Fibroblast of skin of scalp (primary cell): ENCODE measurements at places on chromosomes 6 and 20.

DNA sequence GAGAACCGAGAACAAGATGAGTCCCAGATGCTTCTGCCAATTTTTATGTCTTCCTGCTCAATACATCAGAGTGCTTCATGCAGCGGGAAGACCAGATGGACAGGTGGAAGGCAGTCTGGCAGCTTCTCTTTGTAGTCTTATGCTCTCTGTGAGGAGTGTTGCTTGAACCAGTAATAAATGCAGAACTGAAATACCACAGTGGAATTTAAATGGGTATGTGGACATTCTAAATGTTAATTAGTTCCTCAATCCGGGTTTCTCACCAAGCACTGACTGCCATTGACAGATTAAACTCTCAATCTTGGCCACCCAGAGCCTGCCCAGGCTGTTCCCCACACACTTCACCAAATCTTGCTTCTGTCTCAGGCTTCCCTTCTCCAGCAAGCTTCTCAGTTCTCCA is 695.5 kb upstream of the CHD6 start:
- no peak for DNase-seq

GRCh38 chr6:88910922-88911778 is 52.3 kb downstream of the RNGTT start:
- DNase-seq, result no peak

- DNase-seq, result peak; percentile 56
Observed at GRCh38 chr6:20610636-20611370, 76.5 kb downstream of the CDKAL1 start.

DNA sequence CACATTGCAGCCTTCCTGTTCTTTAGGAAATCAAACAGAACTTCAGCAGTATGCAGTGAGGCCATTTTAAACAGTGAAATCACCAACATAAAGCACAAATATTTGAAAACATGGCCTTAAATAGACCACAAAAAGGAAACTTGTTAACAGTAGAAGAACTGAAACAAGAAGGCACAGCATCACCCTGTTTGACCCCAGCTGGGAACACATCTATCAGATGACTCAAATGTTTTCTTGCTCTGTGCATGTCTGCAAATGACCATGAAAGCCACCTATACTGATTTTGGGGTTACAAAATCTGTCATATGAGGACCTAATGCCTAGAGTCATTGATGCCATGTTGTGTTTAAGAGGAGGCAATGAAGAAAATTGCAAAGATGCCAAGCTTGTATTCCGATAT is 123.8 kb upstream of the ADGRF1 start:
- DNase-seq, result peak; percentile 23

- DNase-seq, result no peak
Observed at GRCh38 chr20:47428164-47428563, 71.7 kb upstream of the ZMYND8 start.

DNA sequence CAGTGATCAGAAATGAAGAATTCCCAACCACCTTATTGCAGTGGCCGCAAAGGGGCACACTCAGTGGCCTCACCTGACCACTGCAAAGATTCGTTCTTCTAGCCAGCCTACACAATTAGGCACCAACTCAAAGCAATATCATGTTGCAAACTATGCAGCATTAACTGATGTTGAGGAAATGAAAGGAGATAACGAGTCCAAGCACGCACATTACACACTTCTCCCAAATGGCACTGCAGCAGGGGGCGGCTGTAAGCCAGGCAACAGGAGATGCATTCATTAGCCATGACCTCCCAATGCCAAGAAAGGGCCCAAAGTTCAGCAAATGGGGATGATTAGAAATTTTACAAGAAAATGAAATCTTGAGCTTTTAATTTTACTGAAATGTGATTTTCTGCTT is 39.3 kb downstream of the ATXN1 start:
- DNase-seq, result no peak

DNA sequence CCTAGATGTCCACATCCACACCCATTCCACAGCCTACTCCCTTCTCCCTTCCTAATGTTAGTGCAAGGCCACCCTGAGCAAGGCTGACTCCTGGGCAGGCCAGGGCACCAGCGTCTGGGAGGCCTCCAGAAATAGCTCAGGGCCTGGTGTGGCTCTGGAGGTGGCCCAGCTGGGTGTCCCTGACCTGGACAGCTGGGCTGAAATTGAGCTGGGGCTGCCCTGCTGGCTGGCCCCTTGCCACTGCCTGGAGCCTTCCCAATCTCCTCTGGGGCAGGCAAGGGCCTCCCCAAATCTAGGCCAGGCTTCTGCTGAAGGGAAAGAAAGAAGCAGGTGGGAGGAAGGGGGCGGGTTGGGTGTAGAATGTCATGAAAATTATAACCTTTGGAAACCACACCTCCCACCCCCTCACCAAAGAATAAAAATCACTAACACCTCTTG is 2.1 kb downstream of the FAM110A start:
- no peak for DNase-seq

- peak; percentile 29 for DNase-seq
Observed at GRCh38 chr6:72218125-72218524, 331.8 kb downstream of the RIMS1 start.

GRCh38 chr6:150394899-150395295 is 26.1 kb downstream of the IYD start:
- DNase-seq, result no peak

DNA sequence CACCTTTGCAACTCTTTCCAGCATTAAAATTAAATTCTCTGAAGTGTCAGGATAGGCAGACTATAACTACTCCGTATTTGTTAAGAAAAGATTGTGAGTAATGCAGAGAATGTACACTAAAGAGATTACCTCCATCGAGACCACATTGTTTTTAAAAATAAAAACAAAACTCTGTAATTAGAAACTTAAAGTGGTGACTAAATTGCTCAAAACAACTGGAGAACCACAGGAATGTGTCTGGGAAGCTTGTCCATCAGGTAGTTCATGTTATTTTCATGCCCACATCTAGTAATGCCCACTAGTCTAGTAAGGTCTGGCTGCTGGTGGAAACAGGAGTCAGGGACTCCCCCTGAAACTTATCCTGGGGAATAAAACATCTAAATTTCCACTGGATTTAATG is 103.0 kb upstream of the FOXQ1 start:
- no peak for DNase-seq

- no peak for DNase-seq
Observed at GRCh38 chr6:13373488-13373886, 45.1 kb upstream of the TBC1D7 start.

DNA sequence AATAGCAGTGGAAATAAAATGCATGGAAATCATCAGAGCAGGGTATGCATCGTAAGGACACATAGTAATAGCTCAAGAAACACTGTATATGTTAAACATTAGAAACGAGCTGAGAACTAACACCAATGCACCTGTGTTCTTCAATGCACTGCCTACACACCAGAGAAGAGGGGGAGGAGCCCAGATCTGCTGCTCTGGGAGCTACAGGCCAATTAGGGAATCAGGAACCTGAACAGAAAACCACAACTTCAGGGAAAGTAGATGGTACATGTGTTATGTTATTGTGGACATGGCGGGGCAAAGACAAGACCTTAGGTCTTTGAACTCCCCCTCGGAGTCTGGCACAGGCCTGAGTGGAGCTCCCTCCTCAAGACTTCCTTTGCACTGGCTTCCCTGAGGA is 39.7 kb downstream of the RIPOR3 start:
- DNase-seq, result no peak

DNA sequence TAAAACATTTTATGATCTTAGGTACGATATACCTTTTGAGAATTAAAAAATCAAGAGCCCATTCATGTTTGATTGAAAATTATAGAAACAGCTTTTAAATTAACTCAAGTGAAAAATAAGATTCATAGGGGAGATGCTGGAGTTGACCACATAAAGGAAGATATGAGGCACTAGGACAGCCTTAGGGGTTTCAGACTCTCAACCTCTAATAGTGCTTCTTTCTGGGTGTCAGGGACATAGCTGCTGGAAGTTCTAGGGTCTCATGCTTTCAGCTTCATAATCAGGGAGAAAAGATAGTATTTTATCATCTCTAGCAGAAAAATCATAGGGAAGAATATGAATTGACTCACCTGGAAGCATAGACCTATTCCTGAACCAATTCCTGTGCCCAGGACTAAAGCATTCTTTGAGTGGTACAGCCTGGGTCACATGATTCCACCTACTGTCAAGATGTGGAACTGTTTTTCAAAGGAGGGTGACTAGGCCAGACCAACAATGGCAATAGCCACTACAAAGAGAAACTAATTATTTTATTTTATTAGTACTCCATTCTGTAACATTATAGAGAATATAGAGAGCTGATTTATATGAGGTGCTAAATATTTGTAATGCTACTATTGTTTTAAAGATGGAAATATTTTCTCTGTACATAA is 27.8 kb upstream of the CENPW start:
- DNase-seq, result peak; percentile 4

DNA sequence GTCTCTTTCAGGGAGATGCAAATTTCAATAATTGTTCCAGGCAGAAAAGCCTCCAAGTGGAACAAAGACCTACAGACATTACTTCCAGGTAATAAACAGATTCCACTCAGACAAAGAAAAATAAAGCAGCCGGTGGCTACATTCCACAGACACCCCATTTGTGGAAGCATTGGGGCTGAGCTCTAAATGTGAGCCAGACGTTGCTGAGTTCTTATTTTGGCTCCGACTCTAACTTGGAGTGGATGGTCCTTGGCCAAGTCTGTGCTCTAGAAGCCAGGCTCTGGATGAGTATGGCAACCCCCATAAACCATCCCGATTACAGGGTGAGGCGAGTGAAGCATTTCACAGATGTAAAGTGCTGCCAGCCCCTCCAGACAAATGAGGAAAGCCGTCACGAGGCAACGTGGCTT is 6.6 kb downstream of the TRAM2 start:
- peak; percentile 54 for DNase-seq

GRCh38 chr20:20712004-20712473 is 405 bp downstream of the RALGAPA2 start:
- no peak for DNase-seq

GRCh38 chr6:42010185-42010891 is 40.0 kb upstream of the TAF8 start:
- DNase-seq, result no peak

- DNase-seq, result no peak
Observed at GRCh38 chr6:67863346-67863745, 771.7 kb upstream of the ADGRB3 start.

GRCh38 chr20:10059006-10059405 is 24.2 kb downstream of the ANKEF1 start:
- DNase-seq, result no peak

DNA sequence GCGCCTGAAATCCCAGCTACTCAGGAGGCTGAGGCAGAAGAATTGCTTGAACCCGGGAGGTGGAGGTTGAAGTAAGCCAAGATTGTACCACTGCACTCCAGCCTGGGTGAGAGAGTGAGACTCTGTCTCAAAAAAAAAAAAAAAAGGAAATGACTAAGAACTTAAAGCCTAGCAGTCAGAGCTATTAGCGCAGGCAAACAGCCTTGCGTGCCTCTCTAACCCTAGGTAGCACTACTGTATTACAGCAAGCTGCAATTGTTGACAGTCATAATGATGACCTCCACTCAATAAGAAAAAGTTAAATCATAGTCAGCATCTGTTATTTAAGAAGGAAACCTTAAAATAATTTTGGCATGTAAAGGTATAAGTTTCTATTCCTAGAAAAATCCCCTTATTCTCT is 14.4 kb downstream of the GSS start:
- DNase-seq, result no peak

GRCh38 chr6:30066082-30066481 is 916 bp upstream of the PPP1R11 start:
- no peak for DNase-seq

DNA sequence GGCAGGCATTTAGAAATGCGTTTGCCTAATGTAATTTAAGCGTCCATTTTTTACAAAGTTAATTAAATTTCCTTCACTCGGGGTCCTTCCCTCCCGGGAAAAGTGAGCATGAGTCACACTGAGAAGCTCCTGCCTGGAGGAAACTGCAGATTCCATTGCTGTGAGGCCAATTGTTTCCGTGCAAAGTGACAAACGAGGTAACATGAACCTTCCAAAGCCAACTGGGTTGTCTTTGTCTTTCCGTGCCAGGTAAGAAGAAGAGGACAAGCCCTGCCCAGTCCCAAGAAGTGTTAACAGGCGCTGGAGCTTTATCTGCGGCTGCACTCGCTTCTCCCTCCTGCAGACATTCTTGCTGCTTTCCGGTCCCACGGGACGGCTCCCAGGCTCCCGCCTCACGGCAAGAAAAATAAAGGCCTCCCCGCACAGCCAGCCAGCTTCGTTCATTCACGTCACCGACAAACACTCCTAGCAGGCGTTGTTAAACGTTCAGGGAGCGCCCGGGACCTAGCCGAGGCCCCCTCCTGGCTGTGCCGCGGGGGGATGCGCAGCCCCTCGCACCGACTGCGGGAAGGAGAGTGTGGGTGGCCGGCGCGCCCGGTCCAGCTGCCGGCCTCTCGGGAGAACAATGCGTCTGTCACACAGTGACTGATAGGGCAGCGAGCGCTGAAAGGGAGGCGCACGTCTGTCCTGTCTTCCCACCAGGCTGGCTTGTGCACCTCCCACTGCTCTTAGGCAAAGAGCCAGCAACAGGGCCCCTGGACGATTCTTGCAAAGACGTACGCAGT is 61.5 kb upstream of the HDDC2 start:
- DNase-seq, result peak; percentile 80

GRCh38 chr6:111610548-111611172 is 5.0 kb upstream of the TRAF3IP2 start:
- no peak for DNase-seq

DNA sequence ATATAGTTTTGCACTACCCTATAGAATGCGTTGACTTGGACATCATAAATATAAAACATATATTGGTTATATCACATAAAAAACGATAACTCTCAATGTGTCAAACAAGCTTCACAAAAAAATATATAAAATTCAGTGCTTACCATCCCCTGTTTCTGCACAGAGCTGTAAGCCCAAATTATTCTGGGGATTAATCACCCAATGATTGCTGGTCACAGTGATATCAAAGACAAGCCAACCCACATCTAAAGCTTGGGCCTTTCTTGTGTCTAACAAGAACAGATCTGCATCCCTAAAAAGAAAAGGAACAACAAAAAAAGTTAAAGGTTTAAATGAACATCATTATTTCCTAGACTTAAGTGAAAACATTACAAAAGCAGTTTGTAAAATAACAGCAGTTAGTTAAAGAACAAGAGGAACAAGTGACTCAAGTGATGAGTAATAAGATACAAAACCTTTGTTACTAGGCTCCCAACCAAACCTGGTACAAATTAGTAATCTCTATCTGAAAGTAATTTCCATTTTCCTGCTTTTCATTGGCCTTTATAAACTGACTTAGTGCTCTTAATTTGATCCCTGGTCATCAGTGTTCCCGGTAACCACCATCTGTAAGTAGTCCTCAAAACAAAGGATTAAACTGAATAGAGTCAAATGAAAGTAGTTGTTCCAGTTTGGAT is 81.1 kb downstream of the BMP5 start:
- DNase-seq, result peak; percentile 12

DNA sequence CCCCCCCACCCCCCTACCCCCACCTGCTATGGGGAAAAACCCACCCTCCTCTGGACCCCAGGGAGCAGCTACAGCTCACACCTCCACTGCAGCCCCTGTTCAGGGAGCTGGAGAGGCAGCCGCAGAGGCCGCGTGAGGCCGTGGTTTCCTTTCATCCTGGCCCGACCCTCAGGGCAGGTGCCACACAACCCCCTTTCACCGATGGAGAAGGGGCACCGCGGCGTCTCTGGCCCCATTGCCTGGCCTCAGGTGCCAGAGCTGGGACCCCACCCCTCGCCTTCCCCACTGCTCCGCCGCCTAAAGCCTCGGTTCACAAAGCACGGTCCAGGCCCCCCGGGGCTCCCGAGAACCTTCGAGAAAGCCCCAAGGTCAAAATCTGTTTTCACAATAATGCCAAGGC is 11.8 kb upstream of the KCNQ2 start:
- DNase-seq, result no peak
